Stimulated activated CD4-positive, alpha-beta T cell treated with anti-CD3 and anti-CD28 coated beads, Interleukin-4, amount 100 ng/mL, for 4 hours (primary cell): ENCODE measurements at places on chromosomes 7 and 10.

- no peak for DNase-seq
Observed at GRCh38 chr10:19889256-19889655, 73.0 kb downstream of the PLXDC2 start.

DNA sequence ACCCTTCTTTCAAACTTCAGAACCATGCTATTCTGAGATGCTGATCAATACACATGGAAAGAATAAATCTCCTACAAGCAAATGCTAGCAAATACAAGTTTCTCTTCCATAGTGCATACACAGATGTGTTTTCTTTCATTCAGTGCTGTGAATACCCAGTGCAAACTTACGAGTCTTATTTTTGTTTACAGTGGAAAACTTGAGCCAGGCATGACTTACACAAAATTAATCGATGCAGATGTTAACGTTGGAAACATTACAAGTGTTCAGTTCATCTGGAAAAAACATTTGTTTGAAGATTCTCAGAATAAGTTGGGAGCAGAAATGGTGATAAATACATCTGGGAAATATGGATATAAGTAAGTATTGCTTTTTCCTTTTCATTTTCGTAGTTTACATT lies 48.8 kb downstream of the PNLIPRP3 start:
- no peak for DNase-seq

DNA sequence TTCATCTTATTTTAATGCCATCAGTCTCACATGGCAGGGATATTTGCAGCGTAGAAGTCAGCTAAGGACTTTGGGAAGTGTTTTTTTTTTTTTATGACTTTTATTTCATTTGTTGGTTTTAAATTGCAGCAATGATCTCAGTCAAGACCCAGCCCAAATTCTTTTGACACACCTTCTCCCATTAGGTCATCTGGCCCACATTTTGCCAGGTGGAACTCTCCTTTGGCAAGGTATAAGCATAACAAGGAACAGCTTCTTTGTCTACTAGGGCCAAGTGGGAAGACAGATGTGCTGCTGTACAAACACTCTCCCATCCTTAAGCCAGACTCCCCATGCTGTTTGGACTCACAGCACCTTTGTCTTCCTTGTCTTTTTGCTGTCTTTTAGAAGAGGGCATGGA lies 41.8 kb downstream of the PLEKHA8 start:
- no peak for DNase-seq

DNA sequence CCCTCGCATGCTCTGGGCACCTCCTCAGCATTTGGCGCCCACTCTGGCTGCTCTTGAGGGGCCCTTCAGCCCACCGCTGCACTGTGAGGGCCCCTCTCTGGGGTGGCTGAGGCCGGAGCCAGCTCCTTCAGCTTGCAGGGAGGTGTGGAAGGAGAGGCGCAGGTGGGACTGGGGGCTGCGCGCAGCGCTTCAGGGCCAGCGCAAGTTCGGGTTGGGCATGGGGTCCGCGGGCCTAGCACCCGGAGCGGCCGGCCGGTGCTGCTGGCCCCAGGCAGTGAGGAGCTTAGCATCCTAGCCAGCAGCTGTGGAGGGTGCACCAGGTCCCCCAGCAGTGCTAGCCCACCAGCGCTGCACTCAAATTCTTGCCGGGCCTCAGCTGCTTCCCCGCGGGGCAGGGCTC lies 305.6 kb upstream of the ANKRD30A start:
- no peak for DNase-seq

DNA sequence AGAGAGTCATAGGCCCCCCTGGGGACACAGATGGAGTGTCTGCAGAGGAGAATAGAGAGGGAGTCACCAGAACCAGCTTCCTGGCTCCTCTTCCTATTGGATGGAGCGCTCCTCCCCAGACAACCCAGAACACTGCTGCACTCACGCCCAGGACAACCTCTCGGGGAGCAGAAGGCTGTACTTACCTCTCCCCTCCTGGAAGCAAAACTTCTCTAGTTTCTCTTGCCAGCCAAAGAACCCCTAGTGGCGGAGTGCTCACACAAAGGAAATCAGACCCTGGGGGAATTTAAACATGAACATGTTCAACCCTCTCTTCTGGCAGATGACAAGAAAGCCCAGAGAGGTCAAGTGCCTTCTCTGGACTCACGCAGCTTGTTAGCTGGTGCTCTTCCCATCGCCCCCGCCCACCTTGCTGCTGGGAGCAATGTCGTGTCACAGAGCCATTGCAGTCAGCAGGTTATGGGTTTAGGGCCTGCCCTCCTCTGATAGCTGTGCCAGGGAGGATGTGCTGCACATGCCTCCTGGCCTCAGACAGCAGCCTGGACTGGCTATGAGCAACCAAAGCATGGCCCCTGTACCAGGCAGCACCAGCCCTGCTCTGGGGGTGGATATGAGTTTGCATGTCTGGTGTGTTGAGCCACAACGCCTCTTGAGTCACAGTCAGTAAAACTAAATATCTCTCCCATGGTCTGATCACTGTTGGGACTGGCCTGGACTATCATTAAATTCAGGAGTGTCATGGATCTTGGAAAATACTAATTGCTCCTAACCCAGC lies 84.4 kb downstream of the SLIT1 start:
- no peak for DNase-seq

- no peak for DNase-seq
Observed at GRCh38 chr10:113386005-113386404, 166.8 kb upstream of the HABP2 start.

- no peak for DNase-seq
Observed at GRCh38 chr7:101159696-101160674, 5.4 kb downstream of the VGF start.

DNA sequence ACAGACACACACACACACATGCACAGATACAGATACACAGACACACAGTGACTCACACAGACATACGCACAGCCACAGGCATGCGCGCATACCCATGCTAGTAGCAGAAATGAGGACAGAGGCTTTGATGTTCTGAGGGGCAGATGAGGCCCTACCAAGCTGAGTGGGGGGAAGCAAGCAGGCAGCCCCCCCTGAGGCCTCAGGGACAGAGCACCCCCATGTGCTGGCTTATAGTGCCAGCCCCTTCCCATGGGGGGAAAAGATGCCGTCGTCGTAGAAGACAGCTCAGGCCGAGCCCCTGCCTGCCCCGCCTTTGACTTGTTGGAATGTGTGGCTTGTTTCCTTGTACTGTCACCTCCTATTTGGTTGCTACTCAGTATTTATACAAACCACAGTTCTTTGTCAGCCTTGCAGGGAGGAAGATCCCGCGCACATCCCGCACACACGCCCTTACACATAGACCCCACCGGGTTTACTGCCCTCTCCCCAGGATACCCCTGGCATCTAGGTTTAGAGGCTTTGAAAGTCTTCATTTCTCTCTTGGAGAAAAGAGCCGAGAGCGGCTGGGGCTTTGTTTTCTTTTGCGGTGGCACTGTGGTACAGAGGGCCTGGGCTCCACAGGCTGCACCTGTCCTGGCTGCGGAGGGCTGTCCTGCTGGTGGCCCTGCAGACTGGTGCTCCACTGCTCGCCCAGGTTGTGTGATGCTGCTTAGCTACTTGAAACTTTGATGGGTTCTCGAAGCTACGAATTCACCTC lies 112.5 kb downstream of the DOCK1 start:
- DNase-seq: no peak

GRCh38 chr7:16667355-16667754 lies 21.4 kb downstream of the BZW2 start:
- DNase-seq: no peak

GRCh38 chr7:111409714-111410422 lies 152.4 kb downstream of the IMMP2L start:
- DNase-seq: no peak

GRCh38 chr7:18520450-18521235 lies 25.1 kb downstream of the HDAC9 start:
- DNase-seq: no peak

DNA sequence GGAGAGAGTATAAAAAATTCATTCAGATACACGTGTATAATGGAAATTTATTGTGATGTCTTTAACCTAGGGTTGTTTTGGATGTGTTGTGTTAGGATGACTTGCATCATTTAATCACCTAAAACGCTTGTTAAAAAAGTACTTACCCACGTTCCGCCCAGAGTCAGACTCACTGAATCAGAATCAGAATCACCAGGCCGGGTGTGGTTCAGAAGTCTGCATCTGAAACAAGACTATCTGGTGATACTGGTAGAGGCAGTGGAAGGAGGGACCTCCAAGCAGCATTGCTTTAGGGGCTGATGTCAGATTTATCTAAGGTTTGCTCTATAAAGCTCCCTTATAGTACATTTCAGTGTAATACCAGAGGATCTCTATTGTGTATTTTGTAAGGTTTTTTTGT lies 20.5 kb upstream of the PLXDC2 start:
- no peak for DNase-seq

- DNase-seq: no peak
Observed at GRCh38 chr10:13448216-13448615, 80.6 kb downstream of the BEND7 start.

GRCh38 chr10:69223028-69223342 lies 2.9 kb downstream of the HKDC1 start:
- DNase-seq: no peak

DNA sequence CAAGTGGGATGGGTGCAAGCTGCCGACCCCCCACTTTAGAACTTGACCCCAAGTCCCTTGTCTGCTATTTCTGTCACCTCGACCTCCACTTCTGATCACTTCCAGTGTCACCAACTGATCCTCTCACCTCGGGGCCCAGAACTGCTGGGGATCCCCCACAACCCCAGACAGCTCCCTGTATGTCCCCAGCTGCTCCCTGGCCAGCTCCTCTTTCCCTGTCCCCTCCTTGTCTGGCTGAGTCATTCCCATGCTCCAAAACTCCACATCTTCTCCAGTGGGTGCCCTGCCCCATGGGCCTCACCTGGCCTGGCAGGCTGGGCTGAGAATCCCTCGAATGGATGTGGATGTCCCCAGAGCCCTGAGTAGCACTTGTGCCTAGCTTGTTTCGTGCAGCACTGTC lies 154.3 kb upstream of the PCBD1 start:
- no peak for DNase-seq

DNA sequence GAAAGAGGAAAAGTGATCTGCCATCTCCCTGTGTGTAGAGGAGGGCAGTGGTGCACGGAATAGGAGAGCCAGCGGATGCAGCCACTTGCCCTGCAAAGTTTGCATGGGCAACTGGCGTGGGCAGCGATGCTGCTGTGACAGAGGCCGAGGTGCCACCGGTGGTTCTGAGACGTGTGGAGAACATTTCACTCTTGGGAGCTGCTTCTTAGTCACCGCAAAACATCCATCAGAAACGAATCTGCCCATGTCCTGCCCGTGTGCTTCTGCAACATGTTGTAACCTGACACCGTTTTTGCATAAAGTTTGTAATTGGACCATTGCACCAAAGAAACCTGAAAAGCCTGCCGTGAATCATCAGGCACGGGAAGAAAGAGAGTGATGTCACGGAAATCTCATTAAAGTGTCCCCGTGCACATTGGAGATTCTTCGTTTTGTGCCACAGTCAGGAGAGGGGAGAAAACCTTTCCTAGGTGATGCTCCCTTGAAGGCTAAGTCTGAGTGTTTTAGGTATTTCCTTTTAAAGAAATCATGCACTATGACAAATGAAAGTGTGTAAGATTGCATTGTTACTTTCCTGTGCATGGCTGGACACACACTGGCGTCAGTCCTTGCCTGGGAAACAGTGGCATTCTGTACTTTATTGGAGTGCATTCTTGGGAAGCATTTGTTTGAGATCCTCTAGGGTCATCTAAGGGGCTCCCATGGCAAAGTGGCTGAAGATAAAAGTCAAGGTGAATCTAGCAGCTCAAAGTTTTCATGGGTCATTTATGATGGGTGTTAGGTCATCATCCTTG lies 302.6 kb downstream of the KLF6 start:
- DNase-seq: no peak

- DNase-seq: no peak
Observed at GRCh38 chr10:11058965-11059364, 41.3 kb downstream of the CELF2 start.

DNA sequence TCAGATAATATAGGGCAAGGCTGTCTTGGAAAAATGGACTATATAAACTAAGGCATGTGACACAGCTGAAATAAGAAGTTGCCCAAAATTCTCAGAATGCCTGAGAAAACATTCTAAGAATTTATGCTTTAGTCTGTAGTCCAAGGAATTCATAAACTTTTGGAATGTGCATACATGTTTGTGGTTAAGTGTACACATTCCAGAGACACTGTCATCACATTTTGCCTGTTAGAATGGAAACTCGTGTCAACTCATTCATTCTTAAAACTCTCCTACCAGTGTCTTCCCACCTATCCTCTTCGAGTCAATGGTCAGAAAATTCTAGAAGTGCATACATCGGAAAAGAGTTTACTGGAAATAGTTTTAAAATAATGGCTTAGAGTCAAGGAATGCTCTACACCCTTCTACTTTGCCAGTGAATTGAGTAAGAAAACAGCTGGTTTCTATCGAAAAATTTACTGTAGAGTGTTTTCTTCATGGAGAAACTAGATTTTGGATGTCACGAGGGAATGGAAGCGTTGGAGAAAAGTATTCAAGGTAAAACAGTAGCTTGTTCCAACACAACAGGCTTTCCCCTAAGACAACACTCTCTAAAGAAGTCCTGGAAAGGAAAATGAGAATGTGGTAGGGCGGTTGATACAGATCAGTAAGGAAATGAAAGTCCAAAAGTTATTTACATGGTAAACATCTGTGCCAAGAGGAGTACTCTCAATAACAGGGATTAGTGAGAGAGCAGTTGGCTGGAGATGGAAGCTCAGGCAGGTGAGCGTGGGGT lies 1177.6 kb upstream of the C7orf33 start:
- DNase-seq: no peak

GRCh38 chr7:71718563-71718962 lies 586.6 kb downstream of the GALNT17 start:
- no peak for DNase-seq

DNA sequence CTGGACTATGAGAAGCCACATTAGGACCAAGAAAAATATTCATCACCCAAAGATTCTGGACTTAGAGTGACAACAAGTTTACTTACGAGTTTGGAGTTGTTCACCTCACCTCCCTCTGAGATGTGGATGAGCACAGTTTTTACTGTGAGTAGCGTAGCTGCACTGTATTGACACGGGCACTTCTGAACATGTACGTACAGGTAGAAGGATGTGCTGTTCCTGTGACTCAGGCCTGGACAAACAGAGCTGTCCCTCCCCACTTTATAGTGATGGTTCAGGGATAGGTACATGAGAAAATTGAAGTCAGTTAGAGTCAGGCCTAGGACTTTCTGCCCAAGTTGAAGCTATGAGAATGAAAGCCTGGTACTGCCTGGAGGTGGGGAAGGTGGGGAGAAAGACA lies 80.9 kb upstream of the DYNC1I1 start:
- no peak for DNase-seq

DNA sequence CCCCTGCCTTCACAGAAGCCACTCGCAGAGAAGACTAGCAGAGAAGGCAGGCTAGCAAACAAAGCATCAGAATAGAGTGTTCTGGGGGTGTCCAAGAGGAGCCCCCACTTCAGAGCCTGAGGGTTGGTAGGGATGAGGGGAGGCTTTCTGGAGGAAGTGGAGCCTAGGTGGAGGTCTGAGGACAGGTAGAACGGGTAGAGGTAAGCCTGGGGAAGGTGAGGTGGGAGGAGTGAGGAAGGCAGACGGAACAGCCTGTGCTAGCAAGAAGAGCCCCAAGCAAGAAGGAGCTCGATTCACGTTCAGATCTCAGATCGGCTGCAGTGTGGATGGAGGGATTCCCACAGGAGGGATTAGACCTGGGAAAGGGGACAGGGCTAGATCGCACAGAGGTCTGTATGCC lies 66.0 kb upstream of the DUSP5 start:
- DNase-seq: no peak

- no peak for DNase-seq
Observed at GRCh38 chr7:52635021-52635420, 400.4 kb upstream of the POM121L12 start.

- no peak for DNase-seq
Observed at GRCh38 chr10:18606051-18606695, 45.2 kb downstream of the NSUN6 start.
